PC-9 (cell line): ENCODE measurements at places on chromosomes 12 and 14. TPM values are rescaled to one million over a fixed set of nuclear protein-coding genes. Genes with fewer than 3 reads are reported as not detected.

KRT71 gene
- total RNA-seq, result not detected in 2 replicates

MARCHF9 gene
- 18.9 and 21.2 TPM in 2 replicates for total RNA-seq

SLC48A1 gene
- 76.4 and 108 TPM in 2 replicates for total RNA-seq

DNA sequence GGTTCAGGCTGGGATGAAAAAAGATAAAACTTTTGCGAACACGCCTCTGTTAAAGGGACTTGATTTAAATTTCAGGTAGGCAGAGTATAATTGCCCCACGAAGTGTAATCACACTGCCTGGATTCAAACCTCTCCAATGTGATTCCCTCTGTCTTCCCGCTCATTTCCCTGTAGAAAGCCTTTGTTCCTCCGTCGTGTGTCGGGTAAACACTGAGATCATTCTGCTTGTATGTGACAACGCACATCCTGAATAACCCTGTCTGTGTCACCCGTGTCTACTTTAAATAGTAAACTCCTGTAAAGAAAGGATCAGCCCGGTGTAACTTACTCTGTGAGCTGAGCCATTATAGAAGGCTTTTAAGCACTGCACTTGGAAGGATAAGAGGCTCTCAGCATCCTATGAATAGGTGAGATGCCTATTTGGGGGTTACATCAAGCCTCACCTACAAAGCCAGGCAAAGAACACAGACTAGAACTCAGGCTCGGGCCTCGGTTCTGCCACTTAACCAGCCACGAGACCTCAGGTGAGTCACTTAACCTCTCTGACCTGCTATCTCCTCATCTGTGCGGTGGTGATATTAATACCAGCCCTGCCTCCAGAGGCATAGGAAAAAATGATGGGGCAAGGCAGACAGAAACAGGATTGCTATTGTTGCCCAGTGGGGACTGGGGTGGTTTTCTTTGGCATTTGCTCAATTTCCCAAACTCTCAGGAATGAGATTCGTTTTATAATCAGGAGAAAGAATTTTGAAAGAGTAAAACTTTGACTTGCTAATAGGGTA is 74.2 kb downstream of the RBM19 start:
- no peaks in the 10 kb centered on the region for H3K4me1 ChIP-seq
- H3K4me3 ChIP-seq, result no peak overlapping the region
- H3K36me3 ChIP-seq, result no peaks in the 10 kb centered on the region

- no peak for DNase-seq
- H3K4me3 ChIP-seq, result no peak overlapping the region
- H3K27me3 ChIP-seq, result no peaks in the 10 kb centered on the region
- H3K36me3 ChIP-seq, result no peaks in the 10 kb centered on the region
Measured at GRCh38 chr14:57199921-57200320, 68.8 kb downstream of the EXOC5 start.

GRCh38 chr12:117111386-117111785 is 12.2 kb upstream of the TESC start:
- DNase-seq, result no peak
- H3K4me1 ChIP-seq, result 0 out of 2 replicates have a peak, but pooled peaks cover under 1% of the 10 kb centered on the region
- peaks cover 18% of the 10 kb centered on the region; the same call in 1 of the 2 replicates for H3K27me3 ChIP-seq
- no peak overlapping the region for H3K27ac ChIP-seq
- no peak overlapping the region for H3K4me3 ChIP-seq

- 0 out of 2 replicates have a peak, but pooled peaks cover 5% of the 10 kb centered on the region for H3K27me3 ChIP-seq
- DNase-seq, result no peak
- no peaks in the 10 kb centered on the region for H3K36me3 ChIP-seq
- H3K4me3 ChIP-seq, result no peak overlapping the region
Measured at GRCh38 chr12:9334041-9334692, 126.0 kb upstream of the PZP start.

DNA sequence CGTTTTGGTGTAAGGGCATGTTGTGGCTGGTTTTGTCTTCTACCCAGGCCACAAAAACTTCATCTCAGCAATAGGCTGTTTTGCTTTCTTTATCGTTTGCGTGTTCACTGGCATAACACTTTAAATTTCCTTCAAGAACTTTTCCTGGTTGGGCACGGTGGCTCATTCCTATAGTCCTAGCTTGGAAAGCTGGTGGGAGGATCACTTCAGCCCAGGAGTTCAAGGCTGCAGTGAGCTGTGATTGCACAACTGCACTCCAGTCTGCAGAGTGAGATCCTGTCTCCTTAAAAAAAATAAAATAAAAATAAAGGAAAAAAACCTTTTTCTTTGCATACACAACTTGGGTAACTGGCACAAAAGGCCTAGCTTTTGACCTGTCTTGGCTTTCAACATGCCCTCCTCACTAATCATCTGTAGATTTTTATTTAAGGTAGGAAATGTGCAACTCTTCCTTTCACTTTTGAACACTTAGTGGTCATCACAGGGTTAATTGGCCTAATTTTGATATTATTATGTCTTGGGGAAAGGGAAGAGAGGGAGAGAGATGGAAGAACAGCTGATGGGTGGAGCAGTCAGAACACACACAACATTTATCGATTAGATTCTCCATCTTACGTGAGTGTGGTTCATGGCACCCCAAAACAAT is 78.9 kb upstream of the PSMA6 start:
- no peak overlapping the region for H3K4me3 ChIP-seq
- no peaks in the 10 kb centered on the region for H3K36me3 ChIP-seq
- no peak overlapping the region for H3K27ac ChIP-seq

DNA sequence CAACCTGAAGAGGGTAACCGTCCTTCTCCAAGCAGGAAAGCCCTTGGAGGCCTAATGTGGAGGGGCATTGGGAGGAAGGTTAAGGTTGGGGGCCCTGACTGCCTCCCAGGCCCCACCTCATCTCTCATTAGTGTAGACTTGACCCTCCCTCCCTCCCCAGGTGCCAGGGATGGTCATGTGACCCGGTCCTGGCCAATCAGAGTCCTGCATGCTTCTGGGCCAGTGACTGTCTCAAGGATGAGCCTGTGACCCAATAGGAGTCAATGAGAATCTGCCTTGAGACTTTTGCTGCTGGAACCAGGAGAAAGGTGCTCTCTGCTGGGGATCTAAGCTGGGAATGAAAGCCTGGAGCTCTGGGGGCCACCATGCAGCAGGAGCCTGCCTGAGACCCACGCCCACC is 70.8 kb downstream of the NCOR2 start:
- no peaks in the 10 kb centered on the region for H3K36me3 ChIP-seq
- no peak overlapping the region for H3K4me3 ChIP-seq
- H3K4me1 ChIP-seq, result peaks cover under 1% of the 10 kb centered on the region; the same call in 1 of the 2 replicates
- no peaks in the 10 kb centered on the region for H3K27me3 ChIP-seq

DNA sequence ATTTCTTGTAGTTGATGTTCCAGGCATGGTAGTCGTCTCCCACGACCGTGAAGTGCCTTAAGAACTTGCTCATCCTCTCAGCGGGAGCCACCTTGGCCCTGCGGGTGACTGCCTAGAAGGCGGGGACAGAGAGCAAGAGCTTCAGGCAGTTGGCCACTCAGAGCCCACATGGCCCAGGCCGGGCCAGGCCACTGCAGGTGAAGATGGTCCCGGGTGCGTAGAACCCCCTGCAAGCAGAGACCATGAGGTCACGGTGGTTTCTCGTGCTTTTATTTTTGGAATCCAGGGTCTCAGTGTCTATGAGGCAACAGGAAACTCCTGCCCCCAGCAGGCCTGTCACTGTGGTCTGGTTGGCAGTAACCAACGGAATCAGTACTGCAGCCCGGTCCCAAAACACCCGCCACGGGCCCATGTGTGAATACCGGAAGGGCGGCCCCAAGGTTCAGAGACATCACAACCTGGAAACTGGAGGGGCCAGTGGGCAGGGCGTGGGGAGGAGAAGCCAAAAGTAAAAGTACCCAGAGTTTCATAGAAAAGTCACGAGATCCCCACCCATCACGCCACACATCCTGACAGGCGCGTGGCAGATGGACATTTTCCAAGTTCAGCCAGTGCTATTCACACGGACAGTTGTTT is 27.5 kb downstream of the HVCN1 start:
- H3K27ac ChIP-seq, result no peak overlapping the region
- no peak for DNase-seq
- H3K36me3 ChIP-seq, result no peaks in the 10 kb centered on the region

GRCh38 chr14:56172571-56172971 is 54.4 kb downstream of the PELI2 start:
- no peak overlapping the region for H3K4me3 ChIP-seq
- H3K4me1 ChIP-seq, result peaks cover 12% of the 10 kb centered on the region; the same call in 1 of the 2 replicates
- no peaks in the 10 kb centered on the region for H3K36me3 ChIP-seq
- H3K27me3 ChIP-seq, result no peaks in the 10 kb centered on the region
- DNase-seq, result peak; percentile 37

GRCh38 chr12:51793201-51793600 is 55.3 kb downstream of the FIGNL2 start:
- no peak overlapping the region for H3K27ac ChIP-seq
- no peak overlapping the region for H3K4me3 ChIP-seq
- H3K4me1 ChIP-seq, result no peaks in the 10 kb centered on the region
- peaks cover 79% of the 10 kb centered on the region for H3K27me3 ChIP-seq
- no peak for DNase-seq

DNA sequence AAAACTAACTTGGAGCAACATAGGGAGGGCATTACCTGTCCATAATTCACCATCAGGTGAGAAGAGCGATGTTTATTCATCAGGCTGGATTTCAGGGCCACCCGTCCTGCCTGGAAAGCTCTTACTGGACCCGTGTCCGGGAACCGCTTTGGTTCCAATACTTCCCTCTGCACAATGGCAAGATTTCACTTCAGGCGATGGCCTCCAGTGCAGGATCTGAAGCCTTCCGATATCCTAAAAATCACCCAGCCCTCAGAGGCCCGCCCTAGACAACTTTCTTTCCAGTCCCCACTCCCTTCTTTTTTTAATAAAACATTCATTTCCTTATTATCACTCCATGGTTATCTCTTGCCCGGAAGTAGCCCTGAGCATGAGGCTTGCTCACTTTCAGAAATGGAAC is 92.5 kb downstream of the BCL11B start:
- DNase-seq, result no peak
- H3K36me3 ChIP-seq, result no peaks in the 10 kb centered on the region
- H3K27me3 ChIP-seq, result peaks cover 59% of the 10 kb centered on the region
- no peak overlapping the region for H3K27ac ChIP-seq
